ENCODE measurements at places on chromosomes 4 and X. TPM values are rescaled to one million over a fixed set of nuclear protein-coding genes. Genes with fewer than 3 reads are reported as not detected.

Gene PPEF1
- total RNA-seq: not detected

Gene CDX4
- total RNA-seq: not detected

Gene UGT2B10
- not detected for total RNA-seq

Gene AGTR2
- 10.5 TPM for total RNA-seq

Gene SRPX2
- 1.3 TPM for total RNA-seq

Gene FSTL5
- total RNA-seq: not detected

Gene WDFY3
- total RNA-seq: 155 TPM

Gene GYG2
- 14.4 TPM for total RNA-seq

Gene FAM156B
- 5.3 TPM for total RNA-seq

Gene RPS6KA6
- total RNA-seq: 7.7 TPM

Gene LRIT3
- total RNA-seq: 0.03 TPM

Gene MAP9
- 5.0 TPM for total RNA-seq

Gene UGT2B15
- not detected for total RNA-seq

Gene LANCL3
- total RNA-seq: not detected

Gene CHM
- 15.6 TPM for total RNA-seq

- no peak for DNase-seq
Observed at GRCh38 chr4:36549992-36550391, 268.6 kb downstream of the DTHD1 start.

GRCh38 chr4:112594993-112595392, 41.7 kb downstream of the ZGRF1 start:
- DNase-seq: no peak

DNA sequence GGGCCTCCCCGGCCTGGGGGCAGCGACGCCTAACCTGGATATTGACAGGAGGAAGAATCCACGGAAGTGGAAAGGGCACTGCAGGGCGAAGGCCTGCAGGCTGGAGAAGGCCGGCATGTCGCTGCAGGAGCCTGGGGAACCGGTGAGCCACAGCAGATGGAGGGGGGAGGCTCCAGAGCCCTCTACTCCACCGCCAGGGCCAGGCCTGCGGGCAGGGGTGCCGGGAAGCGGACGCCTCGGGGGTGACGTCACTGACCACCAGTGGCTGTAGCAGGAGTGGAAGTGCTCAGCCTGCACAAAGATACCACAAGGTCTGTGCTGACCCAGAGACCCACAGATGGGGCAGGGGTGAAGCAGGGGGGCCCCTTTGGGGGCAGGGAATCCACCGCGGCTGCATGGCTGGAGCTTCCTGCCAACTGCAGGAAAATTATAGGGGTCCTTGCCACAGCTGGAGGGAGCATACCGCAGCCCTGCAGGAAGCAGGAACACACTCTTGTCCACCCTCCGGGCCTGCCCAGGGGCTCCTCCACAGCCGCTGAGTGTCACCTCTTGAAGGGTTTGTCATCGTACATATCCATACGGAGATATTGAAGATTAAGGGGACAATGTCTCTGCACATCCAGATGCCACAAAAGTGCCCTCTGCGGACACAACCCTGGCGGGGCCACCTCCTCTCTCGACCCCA, 7.6 kb upstream of the HTRA3 start:
- DNase-seq: peak; percentile 88

DNA sequence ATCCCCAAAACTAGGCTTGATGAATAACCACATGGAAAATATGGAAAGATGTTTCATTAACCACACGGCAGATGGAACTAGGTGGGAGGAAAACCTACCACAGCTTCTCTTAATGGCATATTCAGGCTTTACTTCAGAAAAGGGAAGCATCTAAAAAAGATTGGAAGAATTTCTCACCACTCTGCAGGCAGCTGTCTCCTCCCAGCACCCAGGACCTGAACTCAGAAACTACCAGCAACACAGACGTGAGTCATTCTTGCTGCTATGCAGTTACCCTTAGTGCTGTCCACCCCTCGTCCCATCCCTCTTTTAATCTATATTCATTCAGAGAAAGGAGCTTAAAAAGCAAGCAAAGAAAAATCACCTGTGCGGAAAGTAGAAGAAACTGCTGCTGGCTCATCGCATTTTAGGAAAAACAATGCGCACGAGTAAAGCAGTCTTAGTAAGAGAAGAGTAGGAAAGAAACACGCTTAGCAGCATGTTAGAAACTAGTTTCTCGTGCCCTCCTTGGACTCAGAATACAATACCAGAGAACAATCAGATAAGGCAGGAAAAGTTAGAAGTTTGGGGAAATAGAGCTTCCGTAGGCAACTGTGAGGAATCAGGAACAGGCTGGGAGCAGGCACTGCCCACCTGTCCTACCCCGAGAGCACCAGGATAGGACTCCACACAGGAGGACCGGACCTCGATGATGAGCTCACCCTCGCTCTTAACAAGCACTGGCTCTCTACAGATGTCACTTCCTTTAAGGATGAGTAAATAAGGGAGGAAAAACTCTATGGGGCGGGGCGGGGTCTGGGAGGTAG, 48.1 kb upstream of the ENPP6 start:
- DNase-seq: no peak

DNA sequence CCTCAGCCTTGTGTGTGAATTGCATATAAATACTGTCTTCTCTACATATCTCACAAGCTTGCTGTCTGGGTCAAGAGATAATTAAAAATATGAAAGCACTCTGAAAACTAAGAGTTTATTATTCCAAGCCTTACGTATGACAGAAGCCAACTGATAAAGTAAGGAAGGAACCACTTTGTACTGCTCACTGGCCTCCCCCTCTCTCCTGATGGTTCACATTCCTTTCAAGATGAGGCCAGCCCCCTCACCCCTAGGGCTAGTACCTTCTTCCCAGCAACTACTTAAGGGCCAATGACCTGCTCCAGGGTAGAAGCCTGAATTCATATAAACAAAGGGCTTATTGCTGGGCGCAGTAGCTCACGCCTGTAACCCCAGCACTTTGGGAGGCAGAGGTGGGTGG, 5.4 kb upstream of the SOWAHD start:
- DNase-seq: no peak

DNA sequence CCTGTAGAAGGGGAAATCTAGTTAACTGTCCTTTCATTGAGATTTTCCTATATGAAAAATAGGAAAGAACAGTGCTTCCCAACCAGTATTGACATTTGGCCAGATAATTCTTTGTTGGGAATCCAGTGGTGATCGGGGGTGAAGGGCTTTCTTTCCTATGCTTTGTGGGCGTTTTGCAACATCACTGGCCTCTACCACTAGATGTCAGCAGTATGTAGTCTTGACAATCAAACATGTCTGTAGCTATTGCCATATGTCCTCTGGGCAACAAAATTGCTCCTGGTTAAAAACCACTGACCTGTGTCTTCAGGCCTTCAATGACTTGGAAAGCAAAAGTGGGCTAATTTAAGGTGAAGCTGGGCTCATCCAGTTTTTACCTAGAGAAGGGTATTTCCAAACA, 658.5 kb downstream of the DACH2 start:
- peak; percentile 1 for DNase-seq

DNA sequence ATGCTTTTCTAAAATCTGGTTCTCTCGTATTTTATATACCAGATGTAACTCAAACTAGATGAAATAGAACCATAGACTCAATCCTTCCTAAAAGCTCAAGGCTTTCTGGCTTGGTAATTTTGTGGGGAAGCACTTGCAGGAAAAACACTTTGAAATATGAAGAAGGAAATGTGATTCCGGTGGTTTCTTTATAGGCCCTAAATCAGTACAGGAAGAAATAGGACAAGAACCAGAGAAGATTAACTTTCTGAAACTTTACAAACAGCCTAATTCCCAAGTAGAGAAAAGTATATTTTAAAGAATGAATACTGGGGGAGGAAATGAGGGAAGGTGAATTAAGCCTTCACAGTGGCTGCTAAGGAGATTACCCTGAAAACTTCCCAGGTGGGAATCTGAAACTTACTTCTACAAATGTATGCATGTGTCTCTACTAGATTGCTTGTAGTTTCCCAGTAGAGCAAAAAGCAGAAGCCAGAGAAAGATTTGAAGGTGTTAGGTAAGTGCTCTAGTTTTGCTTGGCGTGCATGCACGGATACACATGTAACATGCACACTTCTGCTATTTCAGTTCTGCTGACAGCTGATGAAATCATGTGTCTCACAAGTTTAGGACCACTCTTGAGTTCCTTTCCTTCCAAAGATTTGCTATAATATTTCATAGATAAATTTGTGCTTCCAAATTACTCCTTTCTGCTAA, 92.1 kb downstream of the AFF1 start:
- no peak for DNase-seq

GRCh38 chr4:87121341-87122065, 98.9 kb downstream of the KLHL8 start:
- no peak for DNase-seq

- no peak for DNase-seq
Observed at GRCh38 chr4:125741825-125742452, 427.2 kb downstream of the FAT4 start.

DNA sequence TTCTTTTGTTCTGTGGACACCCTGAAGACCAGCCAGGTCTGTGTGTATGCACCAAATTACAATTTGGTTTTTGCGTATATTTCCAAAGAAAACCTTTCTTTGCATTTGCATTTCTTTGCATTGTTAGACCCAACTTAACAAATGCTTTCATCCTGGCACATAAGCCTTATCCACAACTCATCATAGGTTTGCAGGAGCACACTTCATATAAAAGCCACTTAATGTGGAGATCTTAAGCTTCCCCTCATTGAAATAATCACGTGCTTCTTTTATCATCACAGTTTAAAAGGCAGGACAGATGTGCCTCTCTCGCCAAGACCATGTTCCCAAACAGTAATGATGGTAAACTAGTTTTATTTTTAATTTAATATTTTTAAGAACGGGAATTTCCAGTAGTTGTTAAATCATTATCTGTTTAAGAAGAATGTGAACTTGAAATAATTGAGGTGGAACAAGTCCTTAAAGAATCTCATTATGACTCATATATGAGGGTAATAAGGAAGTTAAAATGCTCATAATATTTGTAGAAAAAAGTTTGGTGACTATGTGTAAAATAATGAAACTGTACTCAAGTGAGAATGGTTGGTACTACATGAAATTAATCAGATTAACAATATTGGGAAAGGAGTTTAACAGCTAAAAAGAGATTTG, 65.5 kb downstream of the GLRA3 start:
- no peak for DNase-seq

- no peak for DNase-seq
Observed at GRCh38 chrX:33205321-33205720, 6.0 kb downstream of the DMD start.

DNA sequence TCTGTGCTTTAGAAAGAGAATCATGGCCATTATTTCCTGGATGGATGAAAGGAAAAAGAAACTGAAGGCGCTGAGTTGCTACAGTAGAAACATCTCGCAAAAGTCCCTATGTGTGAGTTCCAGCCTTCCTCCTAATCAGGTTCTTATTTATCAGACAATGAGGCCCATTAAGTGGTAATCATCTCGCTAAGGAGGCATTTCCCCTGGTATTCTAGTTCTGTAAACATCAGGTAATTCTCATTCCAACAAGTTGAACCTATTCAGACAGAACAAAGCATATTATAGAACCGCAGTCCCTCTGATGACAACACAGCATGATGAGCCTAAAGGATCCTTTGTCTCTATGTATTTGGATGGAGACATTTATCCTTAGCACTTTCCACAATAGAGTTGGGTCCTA, 205.7 kb upstream of the MAOA start:
- no peak for DNase-seq

DNA sequence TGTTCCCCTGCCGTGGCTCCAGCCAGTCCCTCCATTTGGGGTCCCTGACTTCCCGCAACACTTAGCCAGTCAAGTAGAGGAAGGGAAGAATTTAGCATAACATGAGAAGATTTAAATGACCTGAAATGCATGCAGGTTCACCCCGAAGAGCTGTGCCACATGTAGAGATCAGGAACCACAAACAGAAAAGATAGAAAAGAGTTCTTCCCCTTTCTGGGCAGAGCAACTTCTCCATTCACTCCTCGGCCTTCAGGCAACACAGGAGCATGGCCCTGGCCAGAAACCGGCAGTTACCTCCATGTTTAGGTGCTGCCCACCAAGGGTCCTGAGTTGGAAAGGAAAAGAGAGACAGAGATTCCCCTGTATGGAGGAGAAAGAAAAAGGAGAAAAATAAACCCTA, 5.2 kb downstream of the NLRP2B start:
- no peak for DNase-seq

- DNase-seq: no peak
Observed at GRCh38 chr4:47221721-47222120, 190.4 kb downstream of the GABRB1 start.

GRCh38 chr4:42566835-42567234, 90.1 kb downstream of the ATP8A1 start:
- no peak for DNase-seq

DNA sequence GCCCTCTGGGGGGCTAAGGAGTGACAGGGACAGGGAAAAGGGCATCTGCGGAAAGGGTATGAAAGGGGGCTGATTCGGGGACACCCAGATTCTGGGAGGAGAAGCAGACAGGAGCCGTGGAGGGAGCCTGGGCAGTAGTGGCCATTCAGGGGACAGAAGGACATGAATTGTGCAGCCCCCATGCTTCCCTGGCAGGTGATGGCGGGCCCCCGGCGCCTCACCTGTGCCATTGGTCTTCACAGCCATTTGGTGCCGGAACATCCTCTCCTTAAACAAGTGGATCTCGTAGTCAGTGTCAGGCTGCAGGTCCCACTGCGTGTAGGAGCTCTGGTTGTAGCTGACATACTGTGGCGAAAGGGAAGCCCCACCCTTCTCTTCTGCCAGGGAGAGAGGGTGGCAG, 21.9 kb downstream of the L1CAM start:
- no peak for DNase-seq

GRCh38 chrX:39619182-39620009, 478.4 kb downstream of the BCOR start:
- no peak for DNase-seq

DNA sequence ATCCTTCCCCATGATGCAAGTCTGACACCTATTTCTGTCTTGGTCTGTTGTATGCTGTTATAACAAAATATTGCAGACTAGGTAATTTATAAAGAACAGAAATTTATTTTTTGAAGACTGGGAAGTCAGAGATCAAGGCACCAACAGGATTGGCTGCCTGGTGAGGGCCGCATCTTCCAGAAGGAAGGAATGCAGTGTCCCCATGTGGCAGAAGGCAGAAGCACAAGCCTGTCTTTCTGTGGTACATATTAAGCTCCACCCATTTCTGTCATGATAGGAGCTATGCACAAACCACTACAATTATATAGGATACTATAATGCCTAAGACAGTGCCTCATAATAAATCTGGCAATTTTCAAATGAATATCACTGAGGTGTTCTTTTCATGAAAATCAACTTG, 502.3 kb upstream of the DIAPH2 start:
- DNase-seq: peak; percentile 59

GRCh38 chrX:11764602-11765067, 6.6 kb downstream of the MSL3 start:
- no peak for DNase-seq

GRCh38 chrX:2677764-2678163, 13.3 kb upstream of the CD99 start:
- peak; percentile 92 for DNase-seq

- DNase-seq: no peak
Observed at GRCh38 chr4:169099771-169100180, 89.7 kb upstream of the CBR4 start.

Data from SJCRH30 (cell line).